ENCODE measurements at places on chromosomes 2 and 18.

DNA sequence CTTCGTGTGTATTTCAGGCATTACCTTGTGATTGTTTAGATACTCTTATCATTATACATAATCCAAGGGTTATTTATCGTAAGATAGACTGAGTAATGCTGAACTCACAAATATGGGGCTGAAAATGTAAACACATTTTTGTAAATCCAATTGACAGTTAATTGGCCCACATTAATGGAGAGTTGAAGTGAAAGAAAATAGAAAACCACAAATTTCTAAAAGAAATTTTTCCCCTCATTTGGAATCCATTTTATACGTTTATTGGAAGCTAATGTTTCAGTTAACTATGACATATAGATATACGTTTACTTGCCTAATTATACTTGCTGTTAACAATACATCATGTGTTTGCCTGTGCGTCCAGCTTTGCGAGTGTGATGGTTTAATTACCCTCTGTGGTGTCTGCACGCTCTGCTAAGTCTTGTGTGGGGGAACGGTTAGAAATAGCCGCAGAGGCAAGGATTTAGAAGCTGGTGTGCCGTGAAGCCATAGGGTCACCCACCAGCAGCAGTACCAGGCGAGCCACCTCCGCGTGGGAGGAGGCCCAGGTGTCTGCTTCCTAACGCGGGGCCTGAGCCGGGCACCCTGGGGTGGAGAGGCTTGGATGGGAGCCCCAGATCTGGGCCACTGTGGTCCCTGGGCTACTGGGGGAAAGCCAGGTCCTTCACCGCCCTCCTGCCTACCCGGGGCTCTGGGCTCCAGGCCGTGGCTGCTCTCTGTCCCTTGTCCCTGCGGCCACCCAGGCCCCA is 38.0 kb downstream of the TSHZ1 start:
- DNase-seq: no peak

DNA sequence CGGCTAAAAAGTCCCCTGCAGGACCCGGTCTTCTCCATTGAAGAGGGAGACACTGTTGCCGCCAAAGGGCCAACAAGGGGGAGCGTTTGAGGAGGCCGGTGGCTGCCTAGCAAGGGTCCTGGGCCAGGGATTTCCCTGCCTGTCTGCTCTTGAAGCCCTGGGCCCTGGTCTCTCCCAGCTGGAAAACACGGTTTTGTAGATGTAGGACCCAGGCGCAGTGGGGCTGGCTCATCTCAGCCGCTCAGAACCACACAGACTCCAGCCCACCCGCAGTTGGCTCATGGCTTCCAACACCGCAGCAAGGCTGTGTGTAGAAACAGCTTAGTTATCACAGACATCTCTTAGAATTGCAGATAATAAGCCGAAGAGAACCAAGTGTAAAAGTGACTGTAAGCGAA is 57.1 kb upstream of the TWIST2 start:
- DNase-seq: no peak

- DNase-seq: no peak
Observed at GRCh38 chr18:69839497-69839896, 108.2 kb downstream of the CD226 start.

GRCh38 chr2:108323619-108324018 is 34.9 kb downstream of the SULT1C2 start:
- DNase-seq: no peak

All from stimulated activated CD4-positive, alpha-beta T cell treated with anti-CD3 and anti-CD28 coated beads, TNF-alpha, amount 100 ng/mL, for 24 hours (primary cell).